ENCODE measurements at places on chromosomes 13 and 19.
A peak's percentile ranks its signal among the peaks of the same experiment; 100 is the strongest.

DNA sequence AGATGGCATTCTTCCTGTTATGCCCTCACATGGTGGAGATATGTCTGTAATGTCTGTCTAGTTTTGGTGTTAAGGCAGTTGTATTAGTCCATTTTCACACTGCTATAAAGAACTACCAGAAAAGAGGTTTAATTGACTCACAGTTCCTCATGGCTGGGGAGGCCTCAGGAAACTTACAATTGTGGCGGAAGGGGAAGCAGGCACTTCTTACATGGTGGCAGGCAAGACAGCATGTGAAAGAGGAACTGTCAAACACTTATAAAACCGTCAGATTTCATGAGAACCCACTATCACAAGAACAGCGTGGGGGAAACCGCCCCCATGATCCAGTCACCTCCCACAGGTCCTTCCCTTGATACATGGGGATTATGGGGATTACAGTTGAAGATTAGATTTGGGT is 3.2 kb downstream of the ZNF441 start:
- no peak for DNase-seq

DNA sequence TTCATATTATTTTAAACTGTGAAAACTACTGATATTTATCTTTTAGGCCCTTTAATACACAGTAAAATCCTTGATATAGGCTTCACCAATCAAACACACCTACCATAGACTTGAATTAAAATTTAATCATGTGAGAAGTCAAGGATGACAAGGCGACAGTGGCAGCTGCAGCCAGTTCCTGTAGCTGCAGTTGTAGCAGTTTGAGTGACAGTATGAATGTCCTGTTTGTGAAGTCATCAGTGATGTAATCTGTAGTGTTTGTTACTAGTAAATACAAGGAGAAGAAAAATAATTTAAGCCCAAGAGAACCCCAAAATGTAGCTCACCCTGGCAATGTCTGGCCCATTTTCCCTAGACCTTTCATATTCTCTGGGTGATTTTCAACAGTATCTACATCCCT is 897.0 kb downstream of the SLITRK6 start:
- DNase-seq = no peak

DNA sequence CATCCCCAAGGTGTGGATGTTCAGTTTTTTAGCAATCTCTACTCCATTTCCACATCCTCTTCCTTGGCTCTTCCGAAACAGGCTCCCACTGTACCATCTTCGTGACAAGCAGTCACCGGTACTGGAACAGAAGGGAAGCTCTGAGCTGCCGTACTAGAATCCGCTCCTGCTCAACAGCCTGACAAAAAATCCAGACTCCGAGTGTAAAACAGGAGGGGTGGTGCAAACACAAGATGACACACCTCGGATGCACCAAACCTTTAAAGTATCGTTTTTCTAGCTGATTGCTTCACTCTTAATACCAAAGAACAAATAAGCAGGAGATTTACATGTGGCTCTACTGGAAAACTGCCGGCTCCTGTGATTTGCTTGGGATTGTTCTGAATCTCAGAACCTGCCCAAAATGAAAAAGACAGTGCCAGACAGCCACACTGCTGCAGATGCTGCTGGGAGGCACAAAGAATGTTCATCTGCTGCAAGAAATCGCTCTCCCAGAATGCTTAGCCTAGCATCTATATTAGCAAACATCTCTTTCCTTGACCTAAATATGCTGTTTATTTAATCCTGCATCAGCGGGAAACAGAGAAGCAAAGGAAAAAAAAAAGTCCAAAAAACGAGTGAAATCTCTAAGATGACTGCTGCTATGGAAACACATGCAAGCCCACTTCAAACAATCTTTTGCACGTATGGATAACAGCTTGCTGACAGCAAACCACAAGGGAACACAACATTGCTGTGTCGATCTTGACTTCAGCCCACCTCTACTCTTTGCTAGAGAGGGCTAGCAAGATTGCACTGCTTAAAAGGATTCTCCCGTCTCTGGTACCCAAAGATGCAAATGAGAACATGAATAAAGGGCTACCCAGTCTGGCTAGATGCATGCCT is 38.0 kb upstream of the DOCK9 start:
- DNase-seq = peak; percentile 26

DNA sequence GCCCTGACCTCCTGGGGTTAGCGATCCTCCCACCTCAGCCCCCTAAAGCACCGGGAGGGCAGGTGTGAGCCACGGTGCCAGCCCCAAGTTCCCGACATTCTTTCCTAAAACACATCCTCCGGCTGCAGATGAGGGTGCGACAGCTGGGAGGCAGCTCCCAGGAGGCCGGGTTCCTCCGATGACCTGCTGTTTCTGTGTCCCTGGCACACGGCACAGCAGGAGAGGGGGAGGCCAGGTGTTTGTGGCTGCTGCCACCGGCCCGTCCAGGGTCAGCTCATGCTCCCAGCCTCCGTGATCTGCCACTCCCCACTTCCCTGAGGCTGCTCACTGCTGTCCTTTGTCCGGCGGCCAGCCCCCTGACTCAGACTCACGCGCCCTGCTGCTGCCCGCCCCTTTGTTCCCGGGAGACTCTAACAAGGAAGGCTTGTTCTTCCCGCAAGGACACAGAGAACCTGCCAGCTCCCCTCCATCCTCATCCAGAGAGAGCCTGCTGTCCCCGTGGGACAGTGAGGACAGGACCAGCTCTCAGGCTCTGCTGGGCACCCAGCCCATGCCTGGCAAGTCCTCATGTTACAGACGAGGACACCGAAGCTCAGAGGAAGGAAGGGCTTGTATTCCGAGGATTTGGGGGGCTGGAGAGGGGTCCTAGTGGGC is 10.6 kb upstream of the MADCAM1 start:
- DNase-seq = peak; percentile 92

- DNase-seq = peak; percentile 4
These were observed 64.2 kb upstream of the GTF2F2 start for GRCh38 chr13:45055902-45056648.

GRCh38 chr19:44909775-44910174 is 4.2 kb downstream of the APOE start:
- DNase-seq = no peak

All from NCI-H2171 treated with DMSO at 0.1 percent for 48 hours (cell line).